ENCODE measurements at places on chromosomes 6 and 20.

DNA sequence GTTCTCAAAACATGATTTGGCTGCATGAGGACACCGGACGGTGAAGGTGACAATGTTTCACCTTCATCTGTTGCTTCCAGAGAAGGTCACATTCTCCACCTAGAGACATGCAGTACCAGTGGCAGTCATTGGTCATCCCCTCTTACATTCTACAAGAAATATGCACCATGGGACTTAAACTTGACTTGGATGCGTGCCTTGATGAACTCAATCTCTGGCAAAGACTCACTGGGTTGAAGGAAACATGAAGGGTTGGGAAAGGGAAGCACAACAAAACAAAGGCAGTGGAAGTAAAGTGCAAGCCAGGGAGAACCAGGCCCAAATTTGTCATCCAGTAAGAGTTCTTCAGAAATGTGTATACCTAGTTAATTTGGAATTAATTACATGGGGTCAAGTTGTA, 39.4 kb upstream of the ARMH2 start:
- H3K27ac ChIP-seq: no peak overlapping the region
- H3K4me1 ChIP-seq: peaks cover 19% of the 10 kb centered on the region
- H3K4me3 ChIP-seq: no peak overlapping the region
- H3K27me3 ChIP-seq: no peaks in the 10 kb centered on the region

- no peak for DNase-seq
- H3K4me1 ChIP-seq: peaks cover 38% of the 10 kb centered on the region
- H3K27me3 ChIP-seq: no peaks in the 10 kb centered on the region
- H3K27ac ChIP-seq: no peak overlapping the region
Observed at GRCh38 chr6:31579546-31580437, 2.4 kb downstream of the LTB start.

GRCh38 chr20:11216451-11217314, 542.9 kb upstream of the JAG1 start:
- H3K27ac ChIP-seq: peak overlapping the region; percentile 48
- DNase-seq: no peak
- peaks cover 28% of the 10 kb centered on the region for H3K4me1 ChIP-seq
- H3K27me3 ChIP-seq: no peaks in the 10 kb centered on the region
- no peaks in the 10 kb centered on the region for H3K36me3 ChIP-seq

- peaks cover 41% of the 10 kb centered on the region for H3K4me1 ChIP-seq
- no peak for DNase-seq
- H3K4me3 ChIP-seq: peak overlapping the region; percentile 78
- H3K27ac ChIP-seq: peak overlapping the region; percentile 82
- H3K27me3 ChIP-seq: peaks cover 34% of the 10 kb centered on the region
Observed at GRCh38 chr6:39791311-39791710, 865 bp upstream of the DAAM2 start.

- H3K4me3 ChIP-seq: no peak overlapping the region
- no peaks in the 10 kb centered on the region for H3K27me3 ChIP-seq
- H3K27ac ChIP-seq: peak overlapping the region; percentile 70
- DNase-seq: no peak
- no peaks in the 10 kb centered on the region for H3K36me3 ChIP-seq
Observed at GRCh38 chr6:133756078-133756695, 132.7 kb upstream of the TCF21 start.

GRCh38 chr6:37259191-37259590, 1.2 kb upstream of the TMEM217 start:
- H3K4me3 ChIP-seq: peak overlapping the region; percentile 98
- H3K27ac ChIP-seq: no peak overlapping the region
- no peaks in the 10 kb centered on the region for H3K36me3 ChIP-seq
- peaks cover 49% of the 10 kb centered on the region for H3K4me1 ChIP-seq
- DNase-seq: no peak
- no peaks in the 10 kb centered on the region for H3K27me3 ChIP-seq

- H3K27ac ChIP-seq: no peak overlapping the region
- peaks cover 100% of the 10 kb centered on the region for H3K27me3 ChIP-seq
- peaks cover 20% of the 10 kb centered on the region for H3K4me1 ChIP-seq
- no peak for DNase-seq
- H3K4me3 ChIP-seq: peak overlapping the region; percentile 56
Observed at GRCh38 chr20:2799271-2799670, 1.2 kb downstream of the CPXM1 start.

GRCh38 chr6:5634525-5634924, 372.2 kb downstream of the NRN1 start:
- no peaks in the 10 kb centered on the region for H3K36me3 ChIP-seq
- H3K4me1 ChIP-seq: peaks cover 13% of the 10 kb centered on the region
- no peak for DNase-seq
- H3K27me3 ChIP-seq: no peaks in the 10 kb centered on the region
- peak overlapping the region; percentile 74 for H3K27ac ChIP-seq

DNA sequence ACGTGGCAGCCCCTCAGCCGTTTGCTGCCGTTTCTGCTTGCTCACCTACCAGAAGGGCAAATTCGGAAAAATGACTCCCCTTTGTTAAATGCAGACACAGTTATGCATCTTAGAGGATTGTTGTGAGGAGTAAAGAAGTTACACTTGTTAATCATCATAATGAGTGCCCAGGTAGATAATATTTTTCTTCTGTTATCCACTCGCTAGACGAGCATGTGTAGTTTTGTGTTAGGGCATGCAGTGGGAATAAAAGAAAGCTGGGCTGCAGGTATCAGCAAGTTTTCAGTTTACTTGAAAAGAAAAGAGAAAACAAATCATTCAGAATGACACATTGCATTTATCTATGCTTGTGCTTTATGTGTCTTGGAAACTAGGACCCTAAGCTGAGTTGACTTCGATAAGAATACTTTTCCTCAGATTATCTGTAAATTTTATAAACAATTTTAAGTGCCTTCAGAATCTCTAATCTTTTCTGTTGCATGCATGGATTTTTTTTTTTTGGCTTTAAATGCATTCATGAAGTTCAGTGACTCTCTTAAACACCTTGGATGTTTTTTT, 365.3 kb downstream of the QKI start:
- H3K36me3 ChIP-seq: no peaks in the 10 kb centered on the region
- H3K27me3 ChIP-seq: no peaks in the 10 kb centered on the region
- peaks cover 46% of the 10 kb centered on the region for H3K4me1 ChIP-seq

DNA sequence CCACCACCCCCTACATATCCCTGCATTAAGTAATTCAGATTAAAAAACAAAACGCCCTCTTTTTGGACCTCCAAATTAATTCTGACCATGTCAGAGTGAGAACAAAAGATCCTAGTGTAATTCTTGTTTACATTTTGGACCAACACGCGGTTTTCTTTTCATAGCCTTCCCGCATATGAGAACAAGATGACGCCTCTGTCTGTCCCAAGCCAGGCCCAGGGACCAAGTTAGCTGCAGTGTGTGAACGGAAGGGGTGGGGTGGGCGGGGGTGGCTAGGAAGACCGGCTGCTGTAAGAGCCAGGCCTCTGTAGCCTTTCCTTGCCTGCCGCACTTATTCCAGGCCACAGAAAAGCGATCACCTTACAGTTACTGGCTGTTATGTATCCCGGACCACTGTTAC, 68.0 kb downstream of the PLCG1 start:
- H3K4me3 ChIP-seq: no peak overlapping the region
- peak overlapping the region; percentile 68 for H3K27ac ChIP-seq
- H3K27me3 ChIP-seq: no peaks in the 10 kb centered on the region
- no peak for DNase-seq

DNA sequence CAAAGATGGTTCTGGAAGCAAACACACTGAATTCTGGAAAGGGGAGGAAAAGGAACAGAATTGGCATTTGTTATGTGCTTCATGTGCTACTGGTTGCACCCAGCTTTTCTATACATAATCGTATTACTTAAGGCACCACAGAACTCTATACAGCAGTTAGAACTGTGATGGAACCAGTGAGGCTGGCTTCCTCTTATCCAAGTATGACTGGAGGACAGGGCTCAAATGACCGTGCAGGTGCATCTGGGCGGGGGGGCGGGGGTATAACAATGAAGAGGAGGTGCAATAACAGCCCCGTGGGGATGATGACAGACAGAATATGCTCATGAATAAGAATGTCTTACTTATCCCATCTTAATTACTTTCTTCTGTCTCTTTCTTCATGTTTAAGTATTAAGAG, 144.2 kb downstream of the BTBD9 start:
- H3K27me3 ChIP-seq: no peaks in the 10 kb centered on the region
- H3K4me3 ChIP-seq: no peak overlapping the region
- no peaks in the 10 kb centered on the region for H3K36me3 ChIP-seq
- no peak overlapping the region for H3K27ac ChIP-seq
- no peak for DNase-seq

DNA sequence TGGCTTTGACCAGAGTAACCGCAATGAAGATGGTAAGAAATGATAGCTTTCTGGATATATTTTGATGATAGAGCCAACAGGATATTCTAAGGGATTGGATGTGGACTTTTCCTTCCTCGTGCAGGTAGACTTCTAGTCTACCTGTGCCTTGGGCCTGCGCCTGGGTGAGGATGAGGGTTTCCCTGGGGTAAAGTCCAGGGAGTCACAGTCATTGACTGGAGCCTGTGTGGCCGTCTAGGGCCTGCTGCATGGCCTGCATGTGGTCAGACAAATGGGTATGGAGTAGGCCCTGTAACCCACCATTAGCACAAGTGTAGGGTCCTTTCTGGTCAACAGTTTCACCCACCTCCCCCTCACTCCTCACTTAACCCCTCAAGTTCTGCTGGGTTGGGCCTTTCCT, 12.7 kb upstream of the CHMP4B start:
- H3K27me3 ChIP-seq: no peaks in the 10 kb centered on the region
- no peak for DNase-seq
- H3K27ac ChIP-seq: no peak overlapping the region
- no peak overlapping the region for H3K4me3 ChIP-seq

- peaks cover 21% of the 10 kb centered on the region for H3K4me1 ChIP-seq
- H3K4me3 ChIP-seq: no peak overlapping the region
- H3K36me3 ChIP-seq: peaks cover 52% of the 10 kb centered on the region
- no peaks in the 10 kb centered on the region for H3K27me3 ChIP-seq
- peak overlapping the region; percentile 34 for H3K27ac ChIP-seq
Observed at GRCh38 chr6:82178759-82179112, 68.8 kb downstream of the IBTK start.

DNA sequence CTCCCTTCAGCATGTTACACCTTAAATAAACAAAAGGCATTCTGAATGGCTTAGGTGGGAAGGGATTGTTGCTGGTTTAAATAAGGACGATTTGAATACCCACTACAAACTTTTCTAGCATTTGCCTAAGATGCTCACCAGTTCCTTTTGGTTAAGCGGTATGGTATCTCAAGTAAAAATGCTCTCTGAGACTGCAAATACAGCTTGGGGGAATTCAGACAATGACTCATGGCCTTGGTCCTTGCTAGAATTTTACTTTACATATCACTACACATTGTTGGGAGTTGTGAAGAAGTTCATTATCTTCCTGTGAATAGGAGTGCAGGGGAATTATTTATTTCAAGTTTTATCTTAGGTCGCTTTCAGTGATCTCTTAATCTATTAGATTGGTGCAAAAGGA, 670.7 kb downstream of the UTRN start:
- no peak for DNase-seq
- no peaks in the 10 kb centered on the region for H3K36me3 ChIP-seq
- H3K27ac ChIP-seq: no peak overlapping the region
- H3K4me1 ChIP-seq: no peaks in the 10 kb centered on the region

DNA sequence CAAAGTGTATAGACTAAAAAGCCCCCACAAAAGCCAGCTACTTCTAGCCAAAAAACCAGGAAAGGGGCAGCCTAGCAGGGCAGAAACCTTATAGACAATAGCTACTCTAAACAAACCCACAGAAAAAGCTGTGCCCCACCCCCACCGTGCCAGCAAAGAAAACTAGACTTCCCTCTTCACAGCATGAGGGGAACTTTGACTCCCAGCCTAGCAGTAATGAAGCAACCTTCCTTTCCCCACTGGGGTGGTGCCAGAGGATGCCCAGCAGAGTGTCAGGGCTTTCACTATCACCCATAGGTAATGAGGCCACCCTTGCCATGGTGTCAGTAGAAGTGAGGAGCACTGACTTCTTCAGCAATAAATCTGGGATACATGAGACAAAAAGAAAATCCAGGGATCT, 99.0 kb upstream of the LGSN start:
- H3K36me3 ChIP-seq: no peaks in the 10 kb centered on the region
- H3K4me3 ChIP-seq: no peak overlapping the region
- H3K4me1 ChIP-seq: no peaks in the 10 kb centered on the region
- H3K27me3 ChIP-seq: no peaks in the 10 kb centered on the region
- DNase-seq: no peak

- peak overlapping the region; percentile 54 for H3K4me3 ChIP-seq
- H3K36me3 ChIP-seq: no peaks in the 10 kb centered on the region
Observed at GRCh38 chr20:43187476-43188233, 2.1 kb downstream of the PTPRT start.

- H3K27ac ChIP-seq: peak overlapping the region; percentile 85
- H3K27me3 ChIP-seq: peaks cover 48% of the 10 kb centered on the region
- H3K4me1 ChIP-seq: peaks cover 45% of the 10 kb centered on the region
- DNase-seq: peak; percentile 36
- H3K36me3 ChIP-seq: no peaks in the 10 kb centered on the region
Observed at GRCh38 chr20:6768228-6769140, 998 bp downstream of the BMP2 start.
